ENCODE measurements at places on chromosomes 3 and 15. TPM values are rescaled to one million over a fixed set of nuclear protein-coding genes. Genes with fewer than 3 reads are reported as not detected.

CAMK1 gene
- total RNA-seq = 26.2 TPM

DAPK2 gene
- 21.5 TPM for total RNA-seq

TSEN2 gene
- 13.3 TPM for total RNA-seq

LSMEM2 gene
- not detected for total RNA-seq

FSIP1 gene
- total RNA-seq = 0.91 TPM

ZDHHC3 gene
- total RNA-seq = 65.6 TPM

RETNLB gene
- total RNA-seq = not detected

CEMIP gene
- total RNA-seq = 0.12 TPM

NGLY1 gene
- total RNA-seq = 61.7 TPM

AMT gene
- 3.9 TPM for total RNA-seq

PIF1 gene
- total RNA-seq = 32.1 TPM

TEX55 gene
- not detected for total RNA-seq

UROC1 gene
- total RNA-seq = not detected

CTDSPL gene
- total RNA-seq = 4.6 TPM

TOP2B gene
- 119 TPM for total RNA-seq

ZNF35 gene
- total RNA-seq = 3.5 TPM

TNFAIP8L3 gene
- 0.17 TPM for total RNA-seq

EXOG gene
- 23.5 TPM for total RNA-seq

GPD1L gene
- 20.6 TPM for total RNA-seq

C3orf49 gene
- not detected for total RNA-seq

GPR15 gene
- 30.4 TPM for total RNA-seq

ONECUT1 gene
- total RNA-seq = not detected

UBAP1L gene
- 5.2 TPM for total RNA-seq

ACP3 gene
- total RNA-seq = not detected

ERICH6 gene
- total RNA-seq = not detected

RBMS3 gene
- total RNA-seq = 4.2 TPM

CCDC54 gene
- total RNA-seq = not detected

CFAP100 gene
- not detected for total RNA-seq

RLBP1 gene
- not detected for total RNA-seq

CTNNB1 gene
- 115 TPM for total RNA-seq

ATP13A4 gene
- 1.0 TPM for total RNA-seq

NMNAT3 gene
- 1.7 TPM for total RNA-seq

LYSMD2 gene
- 26.1 TPM for total RNA-seq

KLF15 gene
- total RNA-seq = not detected

BCL2A1 gene
- total RNA-seq = 31.0 TPM

CPLX3 gene
- total RNA-seq = 0.91 TPM

ABI3BP gene
- not detected for total RNA-seq

POLQ gene
- total RNA-seq = 27.1 TPM

CRTC3 gene
- total RNA-seq = 105 TPM

EFHB gene
- total RNA-seq = 0.37 TPM

MYH15 gene
- 0.42 TPM for total RNA-seq

EIF5A2 gene
- 10.5 TPM for total RNA-seq

PLXND1 gene
- 1.1 TPM for total RNA-seq

SRGAP3 gene
- total RNA-seq = 1.3 TPM

CCK gene
- total RNA-seq = not detected

CA12 gene
- not detected for total RNA-seq

CLDN16 gene
- not detected for total RNA-seq

FOXL2 gene
- total RNA-seq = not detected

TLNRD1 gene
- total RNA-seq = 37.0 TPM
